ENCODE measurements at places on chromosomes 11 and 22.

GRCh38 chr11:112322173-112322790 lies 61.6 kb upstream of the PLET1 start:
- DNase-seq, result no peak

GRCh38 chr11:45062974-45063635 lies 83.3 kb upstream of the PRDM11 start:
- DNase-seq, result no peak

DNA sequence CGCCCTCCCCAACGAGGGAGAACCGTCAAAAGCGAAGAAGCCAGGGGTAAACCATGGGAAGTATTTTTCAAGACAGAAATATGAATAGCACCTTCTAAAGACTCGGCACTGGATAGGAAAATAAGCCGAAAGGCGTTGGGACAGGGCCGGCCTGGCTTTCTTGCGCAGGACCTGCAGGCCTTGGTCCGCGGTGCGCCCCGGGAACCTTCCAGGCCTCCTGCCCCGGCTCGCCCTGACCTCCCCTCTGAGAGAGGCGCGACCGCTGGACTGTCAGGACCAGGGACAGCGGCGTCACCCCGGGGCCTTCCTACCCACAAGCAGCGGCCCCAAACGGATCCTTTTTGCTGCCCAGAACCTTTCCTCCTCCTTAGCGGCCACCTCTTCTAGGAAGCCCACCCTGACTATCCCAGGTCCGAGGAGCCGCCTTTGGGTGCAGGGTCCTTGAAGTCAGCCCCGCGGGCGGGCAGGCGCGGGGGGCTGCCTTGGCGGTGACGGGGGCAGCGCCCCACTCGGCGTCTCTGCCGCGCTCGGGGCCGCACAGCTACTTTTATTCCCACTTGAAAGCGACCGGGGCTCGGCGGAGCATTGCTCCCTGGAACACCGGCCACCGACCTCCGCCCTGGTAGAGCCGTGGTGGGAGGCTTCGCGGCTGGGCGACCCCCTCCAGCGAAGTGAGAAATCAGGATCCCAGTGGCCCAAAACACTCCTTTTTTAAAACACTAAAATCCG lies 650 bp upstream of the MAPK11 start:
- DNase-seq, result peak; percentile 75

- no peak for DNase-seq
Measured at GRCh38 chr22:37032535-37033460, 13.3 kb downstream of the MPST start.

- DNase-seq, result no peak
Measured at GRCh38 chr11:122334546-122335339, 218.7 kb upstream of the BLID start.

- DNase-seq, result peak; percentile 45
Measured at GRCh38 chr11:94574193-94574961, 7.2 kb downstream of the PIWIL4 start.

DNA sequence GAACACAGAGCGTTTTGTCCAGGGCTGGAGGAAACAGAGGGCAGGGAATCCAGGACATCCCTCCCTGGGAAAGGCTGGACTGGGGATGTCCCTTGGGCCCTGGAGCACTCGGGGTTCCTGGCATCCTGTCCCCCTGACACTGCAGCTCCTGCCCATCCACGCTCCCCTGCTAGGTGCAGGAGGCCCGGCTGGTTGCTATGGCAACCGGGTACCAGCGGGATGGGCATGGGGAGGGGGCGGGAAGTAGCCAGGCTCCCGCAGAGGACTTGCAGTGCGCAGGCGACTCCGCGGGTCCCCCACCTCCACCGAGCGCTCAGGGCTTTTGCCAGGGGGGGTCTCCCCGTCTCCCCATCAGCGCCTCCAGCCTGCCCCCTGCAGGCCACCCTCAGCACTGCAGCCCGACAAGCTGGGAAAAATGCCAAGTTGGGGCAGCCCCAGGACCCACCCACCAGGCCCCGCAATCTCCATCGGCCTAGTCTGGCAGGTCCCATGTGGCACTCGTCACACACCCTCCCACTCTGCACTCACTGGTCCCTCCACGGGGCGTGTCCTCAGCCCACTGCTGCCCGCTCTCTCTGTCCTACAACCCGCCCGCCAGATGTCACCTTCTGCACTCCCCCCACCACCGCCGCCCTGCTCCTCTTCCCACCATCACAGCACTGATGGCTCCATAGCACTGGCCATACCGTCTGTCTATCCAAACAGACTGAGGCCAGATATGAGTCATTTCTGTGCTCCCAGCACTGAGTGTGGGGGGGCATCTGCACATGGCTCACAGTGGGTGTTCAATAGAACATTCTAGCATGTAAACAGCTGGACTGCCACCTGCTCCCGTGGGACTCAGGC lies 31.5 kb downstream of the KIAA0930 start:
- DNase-seq, result peak; percentile 29

DNA sequence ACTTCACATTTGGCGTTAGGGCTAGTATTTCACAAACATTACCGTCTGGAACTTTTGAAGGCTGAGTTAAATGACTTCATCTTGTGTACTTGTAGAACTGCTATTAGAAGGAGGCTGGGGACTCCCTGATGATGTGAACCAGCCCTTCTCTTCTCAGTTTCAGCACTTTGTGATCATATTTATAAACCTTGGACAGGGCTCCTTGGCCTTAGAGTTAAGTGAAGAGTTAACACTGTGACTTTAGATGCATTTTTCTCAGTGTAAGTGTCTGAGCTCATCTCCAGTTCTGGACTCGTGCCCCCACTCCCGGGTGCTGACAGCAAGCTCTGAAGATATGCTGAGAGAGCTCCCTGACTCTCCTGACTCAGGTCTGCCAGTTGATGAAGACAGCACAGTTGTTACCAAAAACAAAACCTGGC lies 8.4 kb downstream of the MIAT start:
- no peak for DNase-seq

GRCh38 chr22:48320048-48320682 lies 1507.5 kb downstream of the BRD1 start:
- DNase-seq, result no peak

DNA sequence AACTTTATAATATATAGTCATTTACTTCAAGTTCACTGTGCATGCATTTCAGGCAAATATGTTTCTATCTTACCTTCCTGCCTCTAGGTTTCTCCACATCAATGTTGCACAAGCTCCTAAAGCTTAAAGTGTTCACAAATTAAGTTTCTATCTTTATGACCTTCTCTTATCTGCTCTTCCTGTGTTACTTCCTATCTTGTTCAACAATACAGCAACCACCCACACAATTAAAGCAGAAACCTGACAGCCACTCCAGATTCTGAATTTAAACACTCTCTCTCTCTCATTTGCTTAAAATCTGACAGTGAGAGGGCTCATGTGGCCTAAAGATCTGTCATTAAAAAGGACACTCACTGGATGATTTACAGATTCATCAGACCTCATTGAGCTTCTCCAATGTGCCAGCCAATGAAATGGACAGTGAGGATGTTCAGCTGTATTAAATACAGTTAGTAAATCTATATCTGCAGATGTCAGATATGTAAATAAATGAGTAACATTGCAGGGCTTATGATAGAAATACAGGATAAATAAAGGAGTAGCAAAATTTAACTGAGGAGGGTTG lies 10.9 kb downstream of the PDGFD start:
- peak; percentile 4 for DNase-seq

DNA sequence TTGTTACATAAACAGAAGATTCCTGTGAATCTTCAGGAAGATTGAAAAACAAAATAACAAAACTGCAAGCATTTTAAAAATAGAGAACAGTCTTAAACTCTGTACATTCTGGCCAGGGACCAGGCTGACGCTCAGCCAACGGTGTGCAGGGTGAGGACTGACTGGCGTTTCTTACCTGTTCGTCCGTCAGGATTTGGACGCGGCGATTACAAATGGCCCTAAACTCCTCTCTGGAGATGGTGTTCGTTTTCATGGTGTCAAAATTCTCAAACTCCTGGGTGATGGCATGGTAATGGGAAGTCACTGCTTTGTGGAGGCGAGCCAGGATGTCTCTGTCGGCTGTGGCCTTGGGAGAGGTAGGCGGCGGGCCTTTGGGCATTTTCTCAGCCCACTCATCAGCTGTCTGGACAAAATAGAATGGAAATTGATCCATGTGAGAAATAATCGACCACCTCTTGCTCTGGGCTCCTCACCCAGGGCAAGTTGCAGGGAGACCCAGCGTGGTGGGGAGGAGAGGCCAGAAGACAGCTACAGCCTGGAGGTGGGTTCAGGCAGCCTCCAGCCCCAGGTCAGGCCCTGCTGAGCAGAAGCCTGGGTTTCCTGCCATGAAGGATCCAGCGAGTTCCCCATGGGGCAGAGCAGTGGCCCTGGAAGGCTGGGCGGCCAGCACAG lies 143.0 kb downstream of the MPPED1 start:
- no peak for DNase-seq

- DNase-seq, result no peak
Measured at GRCh38 chr22:19745155-19746101, 15.2 kb upstream of the TBX1 start.

DNA sequence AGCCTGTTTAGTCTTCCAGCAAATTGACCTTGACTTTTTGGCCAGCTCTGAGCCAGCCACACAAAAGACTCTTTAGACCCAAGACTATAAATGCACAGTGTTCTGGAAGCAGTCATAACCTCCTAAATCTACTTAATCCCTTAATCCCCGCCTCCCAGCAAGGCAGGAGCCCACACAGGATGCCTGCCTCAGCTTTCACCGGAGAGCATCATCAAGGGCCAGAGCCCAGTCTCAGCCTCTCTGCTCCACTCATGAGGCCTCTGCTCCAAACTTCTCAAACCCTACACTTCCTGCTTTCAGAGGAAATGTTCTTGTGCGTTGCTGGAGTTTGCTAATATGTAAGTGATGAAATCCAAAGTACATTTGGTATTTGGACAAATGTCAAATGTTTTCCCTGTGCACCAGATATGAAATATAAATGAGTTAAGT lies 57.9 kb upstream of the FSHB start:
- DNase-seq, result no peak

GRCh38 chr11:134372961-134373360 lies 39.1 kb downstream of the B3GAT1 start:
- no peak for DNase-seq

DNA sequence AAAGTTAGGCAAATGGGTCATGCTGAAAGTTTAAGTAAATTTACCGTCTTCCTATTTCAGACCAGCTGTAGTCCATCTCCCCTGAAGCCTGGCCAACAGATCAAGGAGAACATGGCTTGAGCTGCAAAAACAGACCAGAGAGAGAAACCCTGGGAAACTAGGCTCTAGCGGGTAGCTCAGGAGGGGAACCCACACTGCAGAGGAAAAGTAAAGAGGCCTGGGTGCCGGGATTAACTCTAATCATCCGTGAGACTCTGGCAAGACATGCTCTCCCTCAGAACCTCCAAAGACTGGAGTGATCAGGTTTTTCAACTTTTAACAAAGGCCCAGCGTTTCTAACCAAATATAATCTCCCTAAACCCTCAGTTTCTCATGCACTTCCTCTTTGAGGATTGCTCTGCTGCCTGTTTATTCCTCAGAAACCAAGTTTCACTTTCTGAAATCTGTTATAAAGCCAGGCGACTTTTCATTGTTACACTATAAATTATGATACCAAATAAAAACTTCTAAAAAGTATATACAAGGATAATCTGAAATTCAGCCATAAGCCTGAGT lies 67.5 kb downstream of the GAB2 start:
- DNase-seq, result peak; percentile 100

DNA sequence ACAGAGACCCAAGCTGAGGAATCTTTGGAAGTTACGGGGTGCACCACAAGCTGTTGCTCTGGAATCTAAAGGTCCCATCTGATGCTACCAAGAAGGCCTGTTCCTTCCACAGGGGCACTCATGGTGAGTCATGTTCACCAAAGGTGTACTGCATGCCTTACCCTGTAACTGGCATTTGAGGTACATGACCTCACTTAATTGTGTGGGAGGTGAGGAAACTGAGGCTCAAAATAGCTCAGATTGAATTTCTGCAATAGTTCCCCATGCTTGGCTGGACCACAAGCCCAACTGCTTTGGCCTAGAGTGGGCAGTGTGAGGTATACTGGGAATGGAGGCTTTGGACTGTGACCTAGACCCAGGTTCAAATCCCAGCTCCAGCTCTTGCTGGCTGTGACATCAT lies 8.2 kb downstream of the MTFP1 start:
- no peak for DNase-seq

GRCh38 chr11:46930089-46930488 lies 6.5 kb upstream of the CSTPP1 start:
- DNase-seq, result peak; percentile 53

- no peak for DNase-seq
Measured at GRCh38 chr11:61069427-61069826, 32.9 kb upstream of the CD5 start.

DNA sequence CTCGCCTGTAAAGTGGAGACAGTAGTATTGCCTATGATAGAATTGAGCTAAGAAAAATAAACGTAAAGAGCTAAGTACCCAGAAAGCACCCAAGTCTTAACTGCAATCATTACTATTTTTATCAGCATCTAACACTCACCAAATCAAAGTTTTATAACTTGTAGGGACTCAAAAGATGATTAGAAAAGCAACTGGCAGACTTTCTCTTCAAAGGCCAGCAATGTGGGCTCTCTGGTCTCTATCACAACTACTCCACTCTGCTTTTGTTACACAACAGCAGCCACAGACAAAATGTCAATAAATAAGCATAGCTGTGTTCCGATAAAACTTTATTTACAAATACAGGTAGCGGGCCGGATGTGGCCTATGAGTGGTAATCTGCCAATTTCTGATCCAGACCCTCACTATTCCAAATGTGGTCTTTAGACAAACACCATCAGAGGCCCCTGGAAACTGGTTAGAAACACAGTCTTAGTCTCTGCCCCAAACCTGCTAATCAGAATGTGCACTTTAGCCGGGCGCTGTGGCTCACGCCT lies 8.2 kb downstream of the TPST2 start:
- no peak for DNase-seq

GRCh38 chr11:80103142-80103859 lies 662.5 kb upstream of the TENM4 start:
- DNase-seq, result peak; percentile 76

DNA sequence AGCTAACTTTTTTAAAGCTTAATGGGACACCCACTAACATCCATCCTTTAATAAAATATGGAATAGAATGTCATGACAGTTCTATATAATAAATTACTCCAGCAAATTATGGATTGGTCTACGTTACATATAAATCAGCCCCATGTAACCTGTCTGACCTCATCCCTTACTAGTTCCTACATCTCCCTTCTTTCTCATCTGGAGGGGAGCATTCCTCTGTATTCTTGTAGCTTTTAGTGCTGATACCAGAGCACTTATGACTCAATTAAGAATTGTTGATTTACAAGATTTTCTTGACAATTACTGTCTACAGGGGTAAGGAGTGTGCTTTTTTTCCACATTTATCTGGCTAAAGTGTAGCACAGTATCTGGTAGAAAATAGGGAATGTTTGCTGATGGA lies 523.7 kb downstream of the FAM181B start:
- no peak for DNase-seq

DNA sequence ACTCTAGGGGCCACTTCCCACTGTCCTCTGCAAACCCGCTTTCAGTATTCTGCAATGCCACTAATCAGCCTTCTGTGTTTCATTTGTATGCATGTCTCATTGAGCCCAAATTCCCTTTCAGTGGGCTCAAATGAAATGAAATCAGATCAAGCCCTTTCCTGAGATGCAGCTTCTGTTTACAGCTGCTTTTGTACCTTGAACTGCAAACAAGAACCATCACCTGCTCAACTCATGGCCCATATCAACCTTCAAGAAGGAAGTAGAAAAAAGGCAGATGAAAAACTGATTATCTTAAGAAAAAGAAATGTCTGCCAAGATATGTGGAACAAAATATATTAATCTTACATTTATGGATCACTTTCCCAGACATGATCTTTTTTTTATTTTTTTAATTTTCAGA lies 141.1 kb upstream of the ARHGAP42 start:
- no peak for DNase-seq
